ENCODE measurements at places on chromosomes 4 and X. TPM values are rescaled to one million over a fixed set of nuclear protein-coding genes. Genes with fewer than 3 reads are reported as not detected.

The PF4V1 gene
- total RNA-seq = not detected

The CXCL1 gene
- total RNA-seq = 4.2 TPM

The GYPA gene
- total RNA-seq = not detected

The PCSK1N gene
- total RNA-seq = 0.26 TPM

The EDNRA gene
- total RNA-seq = 3.7 TPM

The SCD5 gene
- total RNA-seq = 4.2 TPM

The POU4F2 gene
- total RNA-seq = not detected

The TMSB15A gene
- total RNA-seq = not detected
